ENCODE measurements at places on chromosomes 6 and 20.

DNA sequence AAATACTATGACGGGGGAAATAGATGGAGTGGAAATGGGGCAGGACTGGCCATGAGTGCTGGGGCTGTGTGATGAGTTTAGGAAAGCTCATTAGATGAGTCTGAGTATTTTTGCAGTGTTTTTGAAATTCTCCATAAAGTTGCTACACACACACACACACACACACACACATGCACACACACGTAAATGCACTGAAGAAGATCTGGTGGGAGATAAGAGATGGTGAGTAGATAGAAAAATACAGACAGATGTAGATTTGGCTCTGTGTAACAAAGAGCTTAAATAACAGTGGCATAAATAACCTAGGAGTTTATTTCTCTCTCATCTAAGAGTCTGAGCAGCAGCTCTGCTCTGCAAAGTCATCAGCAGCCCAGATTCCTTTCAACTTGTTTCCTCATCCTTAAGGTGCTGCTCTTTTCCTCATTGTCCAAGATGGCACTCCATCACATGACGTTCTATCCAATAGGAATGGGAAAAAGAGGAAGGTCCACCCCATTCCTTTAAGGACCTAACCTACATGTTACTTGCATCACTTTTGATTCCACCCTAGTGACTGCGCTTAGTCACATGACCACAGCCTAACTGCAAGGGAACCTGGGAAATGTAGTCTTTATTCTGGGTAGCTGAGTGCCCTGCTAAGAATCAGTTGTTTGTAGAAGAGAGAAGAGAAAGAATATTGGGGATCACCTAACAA is 76.4 kb downstream of the EYA2 start:
- peak; percentile 47 for DNase-seq

GRCh38 chr6:131917318-131917717 is 33.9 kb downstream of the CCN2 start:
- DNase-seq: peak; percentile 26

DNA sequence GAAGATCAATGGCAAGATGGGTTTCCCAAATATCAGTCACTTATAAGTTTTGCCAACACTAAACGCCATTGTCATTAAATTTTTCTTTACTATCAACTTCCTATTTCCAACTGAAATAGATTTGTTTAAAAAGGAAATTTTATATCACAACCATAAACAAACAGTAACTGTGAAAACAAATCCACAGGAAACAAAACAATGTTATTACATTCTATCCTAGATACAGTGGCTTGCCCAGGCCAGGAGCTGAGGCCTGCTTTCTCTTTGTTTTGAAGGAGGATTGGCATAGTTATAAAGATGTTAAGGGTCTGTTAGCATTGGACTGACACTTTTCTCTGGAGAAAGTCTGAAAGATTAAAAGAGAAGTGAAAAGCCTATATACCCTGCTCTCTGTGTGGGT is 24.9 kb downstream of the PPP1R16B start:
- DNase-seq: no peak

DNA sequence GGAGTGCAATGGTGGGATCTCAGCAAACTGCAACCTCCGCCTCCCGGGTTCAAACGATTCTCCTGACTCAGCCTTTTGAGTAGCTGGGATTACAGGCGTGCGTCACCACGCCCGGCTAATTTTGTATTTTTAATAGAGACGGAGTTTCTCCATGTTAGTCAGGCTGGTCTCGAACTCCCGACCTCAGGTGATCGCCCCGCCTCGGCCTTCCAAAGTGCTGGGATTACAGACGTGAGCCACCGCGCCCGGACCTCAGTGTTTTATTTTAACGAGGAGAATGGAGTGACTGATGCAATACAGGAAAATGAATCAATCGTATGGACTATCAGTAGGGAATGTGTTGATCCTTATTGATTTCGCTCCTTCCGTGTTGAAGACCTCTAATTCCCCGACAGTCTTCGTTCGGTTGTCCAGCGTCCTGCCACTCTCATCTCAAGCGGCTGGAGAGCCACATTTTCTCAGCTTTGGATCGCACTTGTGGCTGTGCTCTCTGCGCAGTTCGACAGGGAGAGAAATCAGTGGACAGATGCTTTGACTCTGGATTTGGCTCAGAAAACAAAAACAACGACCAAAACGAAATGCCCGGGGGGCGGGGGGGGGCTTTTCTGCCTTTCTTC is 166.2 kb downstream of the TRIM27 start:
- DNase-seq: no peak

GRCh38 chr6:101458336-101458735 is 64.8 kb downstream of the GRIK2 start:
- DNase-seq: no peak

DNA sequence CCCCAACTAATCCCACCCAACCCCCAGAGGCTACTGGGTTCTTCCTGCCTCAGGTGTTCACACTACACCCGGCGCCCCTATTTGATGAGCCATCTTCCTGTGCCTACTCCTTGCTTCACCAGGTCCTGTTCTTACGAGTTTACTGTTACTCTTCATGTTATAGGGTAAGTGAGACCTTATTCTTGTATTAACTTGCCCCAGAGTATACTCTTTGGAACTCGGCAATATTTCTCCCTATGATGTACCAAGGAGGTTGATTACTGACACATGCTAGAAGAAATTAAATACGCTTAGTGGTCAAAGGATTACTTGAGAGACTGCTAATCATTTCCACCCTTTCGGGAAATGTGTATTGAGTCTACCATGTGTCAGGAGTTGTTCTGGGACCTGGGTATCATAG is 8.9 kb downstream of the RING1 start:
- DNase-seq: no peak

DNA sequence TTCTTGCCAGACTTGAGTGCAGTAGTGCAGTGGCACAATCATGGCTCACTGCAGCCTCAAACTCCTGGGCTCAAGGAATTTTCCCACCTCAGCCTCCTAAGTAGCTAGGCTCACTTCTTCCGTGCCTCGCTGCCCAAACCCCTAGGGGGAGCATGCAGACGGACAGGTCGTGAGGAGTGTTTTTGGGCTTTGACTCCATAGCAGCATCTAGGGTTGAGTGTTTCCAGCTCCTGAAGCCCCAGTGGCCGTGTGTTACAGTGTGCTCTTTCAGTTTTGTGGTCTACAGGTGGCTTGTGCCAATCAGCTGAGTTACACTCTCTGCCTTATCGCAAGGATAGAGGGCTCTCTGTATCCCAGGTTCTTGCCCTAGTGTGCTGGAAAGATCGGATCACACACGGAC is 33.4 kb downstream of the NCOA3 start:
- DNase-seq: no peak

DNA sequence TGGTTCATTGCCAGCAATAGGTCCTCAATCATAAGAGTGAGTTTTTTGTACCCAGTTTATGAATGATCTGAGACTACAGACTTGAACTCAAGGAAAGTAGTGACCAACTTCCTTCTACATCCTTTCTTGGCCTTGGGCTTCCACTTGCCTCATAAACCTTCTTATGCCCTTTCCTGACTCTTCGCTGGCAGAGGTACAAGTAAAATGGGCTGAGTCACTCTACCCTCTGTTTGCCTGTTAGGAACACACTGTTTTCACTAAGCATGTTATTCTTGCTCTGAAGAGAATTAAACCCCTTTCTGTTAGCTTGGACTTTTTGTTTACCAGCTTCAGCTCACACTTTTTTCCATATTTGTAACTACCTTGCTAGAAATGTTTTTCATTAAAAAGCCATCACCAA is 74.4 kb downstream of the PKHD1 start:
- DNase-seq: no peak

DNA sequence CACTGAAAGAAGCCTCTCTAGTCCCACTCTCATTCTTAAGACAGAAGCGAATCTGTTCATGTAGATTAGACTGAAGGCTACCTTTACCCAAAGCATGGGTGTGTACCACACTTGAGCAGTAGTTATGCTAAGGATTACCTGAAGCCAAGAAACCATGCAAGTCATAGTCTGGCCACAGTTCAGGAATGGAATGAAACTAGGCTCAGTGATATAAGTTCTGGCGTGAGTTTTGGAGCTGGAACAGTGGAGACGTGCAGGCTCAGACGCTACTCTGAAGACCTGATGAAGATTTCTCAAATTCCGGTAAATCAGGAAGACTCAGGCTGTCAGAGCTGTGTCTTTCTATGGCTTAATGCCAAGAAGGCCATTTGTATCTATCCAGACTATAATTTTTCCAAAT is 219.9 kb downstream of the HDGFL1 start:
- DNase-seq: no peak

All from GM03348 (cell line).